Activated CD4-positive, alpha-beta T cell treated with anti-CD3 and anti-CD28 coated beads, Interleukin-2, amount 50 U/mL, for 48 hours (primary cell): ENCODE measurements at places on chromosomes 11 and 22.
A peak's percentile ranks its signal among the peaks of the same experiment; 100 is the strongest.

GRCh38 chr11:84333221-84333620, 1047.1 kb upstream of the CCDC90B start:
- no peak for DNase-seq

- no peak for DNase-seq
Measured at GRCh38 chr11:9470765-9471164, 10.0 kb downstream of the ZNF143 start.

DNA sequence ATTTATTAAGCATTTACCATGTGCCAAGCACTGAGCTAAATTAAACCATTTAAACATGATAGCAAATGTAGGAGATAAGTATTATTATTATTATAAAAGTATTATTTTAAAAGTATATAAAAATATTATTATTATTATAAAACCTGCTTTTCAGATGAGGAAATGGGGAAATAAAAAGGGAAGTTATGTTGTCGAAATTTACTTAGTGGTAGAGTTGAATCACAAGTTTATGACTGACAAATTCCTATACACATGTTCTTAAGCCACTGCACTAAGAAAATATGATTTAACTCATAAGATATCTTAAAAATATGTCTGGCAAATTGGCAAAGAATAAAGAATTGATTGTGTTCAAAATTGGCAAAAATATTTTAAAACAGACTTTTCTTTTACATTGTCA, 53.8 kb downstream of the CASP12 start:
- no peak for DNase-seq

- DNase-seq, result no peak
Measured at GRCh38 chr11:128484172-128484571, 103.2 kb downstream of the ETS1 start.

GRCh38 chr11:92656783-92657182, 312.7 kb upstream of the MTNR1B start:
- no peak for DNase-seq

DNA sequence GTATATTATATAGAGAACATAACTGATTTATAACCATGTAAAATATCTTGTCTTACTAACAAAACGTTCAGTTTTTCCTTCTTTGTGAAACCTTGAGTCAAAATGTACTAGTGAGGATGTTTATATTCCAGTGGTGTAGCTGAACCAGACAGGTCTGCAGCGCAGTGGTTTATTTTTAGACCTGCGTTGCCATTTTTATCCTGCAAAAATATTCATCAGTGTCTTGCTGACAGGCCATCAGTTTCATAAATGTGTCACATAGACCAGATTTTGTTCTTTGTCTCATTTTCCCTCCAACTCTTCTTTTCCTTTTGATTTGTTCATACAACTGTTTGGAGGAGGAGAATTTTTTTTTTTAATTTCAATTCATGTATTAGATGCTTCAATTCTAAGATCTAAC, 43.1 kb downstream of the HSD17B12 start:
- no peak for DNase-seq

DNA sequence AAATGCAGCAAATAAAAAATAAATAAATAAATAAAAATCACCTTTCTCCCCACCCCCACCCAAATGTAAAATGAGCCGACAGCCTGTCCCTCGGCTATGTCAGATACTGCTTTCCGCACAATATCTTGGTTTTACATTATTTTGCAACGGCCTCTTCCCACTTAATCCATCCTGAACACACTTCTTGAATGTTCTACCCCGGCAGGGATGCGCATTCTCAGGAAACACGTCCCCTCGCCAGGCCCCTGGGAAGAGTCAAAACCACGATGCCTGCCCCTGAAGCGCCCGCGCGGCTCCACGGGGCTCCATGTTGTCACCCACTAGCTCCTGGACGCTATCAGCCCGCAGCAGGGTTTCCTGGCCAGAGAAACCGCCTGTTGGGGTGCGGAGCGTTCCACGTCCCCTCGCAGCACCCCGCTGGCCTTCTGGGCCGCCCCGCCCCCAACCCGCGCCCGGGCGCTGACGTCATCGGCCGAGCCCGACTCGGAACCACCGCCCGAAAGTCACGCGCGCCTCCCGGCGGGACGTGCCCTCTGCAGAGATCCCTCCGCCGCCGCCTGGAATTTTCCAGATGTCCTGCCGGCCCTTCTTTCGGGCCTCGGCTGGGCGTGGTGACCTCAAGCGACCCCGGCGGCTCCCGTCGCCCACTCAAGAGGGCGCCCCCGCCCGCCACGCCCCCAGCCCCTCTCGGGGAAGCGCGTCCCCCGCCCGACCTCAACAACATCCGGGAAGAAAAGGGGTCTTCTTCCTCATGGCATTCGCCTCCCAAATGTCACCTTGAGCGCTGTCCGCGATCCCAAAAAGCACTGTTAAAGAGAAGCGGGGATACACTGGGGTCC, 585 bp upstream of the NEAT1 start:
- DNase-seq, result peak; percentile 98

DNA sequence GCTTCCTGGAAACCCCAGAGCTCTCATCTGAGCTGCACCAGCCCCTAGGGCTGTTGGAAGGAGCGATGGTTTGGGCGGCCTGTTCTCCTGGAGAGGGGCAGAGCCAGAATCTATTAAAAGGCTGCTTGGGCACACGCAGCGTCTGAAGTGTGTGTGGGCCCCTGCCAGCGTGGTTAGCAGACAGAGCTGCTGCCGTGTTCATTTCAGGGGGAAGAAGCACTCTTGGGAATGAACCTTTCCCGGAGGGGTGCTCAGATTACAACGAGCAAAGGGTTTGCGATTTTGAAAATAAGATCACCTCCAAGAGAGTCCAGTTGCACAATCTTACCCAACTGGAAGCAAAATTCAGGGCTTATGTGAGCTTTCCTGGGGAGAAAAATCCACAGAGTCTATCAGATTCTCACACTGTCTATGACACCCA, 12.9 kb downstream of the ANO1 start:
- no peak for DNase-seq

DNA sequence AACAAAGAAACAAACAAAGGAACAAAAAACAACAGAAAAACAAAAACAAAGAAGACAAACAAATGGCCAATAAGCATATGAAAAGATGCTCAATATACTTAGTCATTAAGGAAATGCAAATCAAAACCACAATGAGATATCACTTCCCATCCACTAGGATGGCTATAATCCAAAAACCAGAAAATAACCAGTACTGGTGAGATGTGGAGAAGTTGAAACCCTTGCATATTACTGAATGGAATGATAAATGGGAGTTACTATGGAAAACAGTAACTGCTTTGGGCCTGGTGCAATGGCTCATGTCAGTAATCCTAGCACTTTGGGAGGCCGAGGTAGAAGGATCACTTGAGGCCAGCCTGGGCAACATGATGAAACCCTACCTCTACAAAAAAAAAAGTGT, 44.9 kb upstream of the RBFOX2 start:
- no peak for DNase-seq

DNA sequence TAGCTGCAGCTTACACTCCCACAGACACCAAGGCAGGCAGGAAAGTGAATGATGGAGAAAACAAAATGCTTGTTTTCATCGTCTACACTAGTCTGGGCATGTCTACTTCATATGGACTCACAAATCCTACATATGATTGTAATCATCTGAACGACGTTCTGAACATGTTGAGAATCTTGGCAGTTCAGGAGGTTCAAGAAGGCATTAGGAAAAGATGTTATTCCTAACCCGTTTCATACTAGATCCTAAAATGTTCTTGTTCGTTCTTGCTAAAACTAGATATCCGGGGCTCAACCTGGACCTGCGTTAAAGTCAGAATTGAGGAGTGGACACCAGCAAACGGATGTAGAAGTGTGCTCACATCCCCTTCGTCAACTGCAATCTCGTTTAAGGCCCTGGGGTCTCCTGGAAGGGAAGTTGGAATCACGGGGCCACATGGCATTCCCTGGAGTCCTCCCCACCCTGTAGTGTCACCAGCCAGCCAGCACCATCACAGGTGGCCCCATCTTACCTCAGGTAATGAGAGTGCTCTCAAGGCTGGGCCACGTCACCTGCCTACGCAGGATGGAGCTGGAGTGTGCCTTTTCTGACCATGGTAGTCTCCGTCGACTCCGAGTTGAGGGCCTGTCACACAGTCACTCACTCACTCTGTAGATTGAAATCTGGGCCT, 37.3 kb downstream of the C11orf58 start:
- DNase-seq, result no peak

DNA sequence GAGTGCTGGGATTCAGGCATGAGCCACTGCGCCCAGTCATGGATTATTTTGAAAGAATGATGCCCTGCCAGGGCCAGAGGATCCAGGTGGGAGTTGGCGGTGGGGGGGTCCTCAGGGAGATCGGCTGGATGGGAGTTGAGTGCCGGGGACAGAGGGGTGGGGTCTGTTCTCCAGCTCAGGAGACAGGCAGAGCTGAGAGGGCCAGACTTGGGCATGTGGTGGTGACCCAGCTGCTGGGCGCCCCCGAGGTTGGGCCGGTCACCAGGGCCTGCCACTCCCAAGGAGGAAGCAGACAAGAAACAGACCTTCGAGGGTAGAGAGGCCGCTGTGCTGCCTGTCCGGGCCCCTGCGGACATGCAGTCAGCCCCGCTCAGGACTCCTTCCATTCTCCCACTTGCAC, 11.8 kb upstream of the PRODH start:
- DNase-seq, result no peak

DNA sequence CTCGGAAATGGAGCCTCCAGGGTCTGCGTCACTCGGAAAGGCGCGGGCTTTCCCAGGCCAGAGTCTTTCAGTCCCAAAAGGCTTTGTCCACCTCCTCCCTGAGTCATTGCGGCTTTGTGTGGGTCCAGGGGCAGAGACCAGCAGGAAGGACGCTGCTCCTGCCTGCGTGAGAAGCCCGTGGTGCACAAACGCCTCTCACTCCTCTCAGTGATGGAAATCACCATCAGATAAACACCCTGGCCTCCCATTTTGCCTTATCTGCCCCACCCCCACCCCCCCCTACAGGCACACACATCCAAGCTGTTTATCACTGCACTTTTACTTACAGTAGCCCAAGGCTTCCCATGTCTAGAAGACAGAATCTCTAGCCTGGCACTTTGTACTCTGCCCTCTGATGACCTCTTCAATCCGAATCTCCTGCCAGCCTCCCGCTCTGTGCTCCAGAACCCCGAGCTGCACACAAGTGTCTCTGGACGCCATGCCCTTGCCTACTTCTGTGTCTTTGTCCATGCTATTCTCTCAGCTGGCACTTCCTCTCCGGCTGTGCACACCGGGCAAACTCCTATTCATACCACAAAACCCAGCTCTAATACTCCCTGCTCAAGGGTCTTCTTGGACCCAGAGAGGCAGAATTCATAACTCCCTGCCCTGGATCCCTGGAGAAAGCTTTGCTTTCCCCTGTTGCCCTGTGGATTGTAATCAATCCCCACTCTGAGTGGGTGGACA, 954.6 kb downstream of the TBC1D22A start:
- no peak for DNase-seq

DNA sequence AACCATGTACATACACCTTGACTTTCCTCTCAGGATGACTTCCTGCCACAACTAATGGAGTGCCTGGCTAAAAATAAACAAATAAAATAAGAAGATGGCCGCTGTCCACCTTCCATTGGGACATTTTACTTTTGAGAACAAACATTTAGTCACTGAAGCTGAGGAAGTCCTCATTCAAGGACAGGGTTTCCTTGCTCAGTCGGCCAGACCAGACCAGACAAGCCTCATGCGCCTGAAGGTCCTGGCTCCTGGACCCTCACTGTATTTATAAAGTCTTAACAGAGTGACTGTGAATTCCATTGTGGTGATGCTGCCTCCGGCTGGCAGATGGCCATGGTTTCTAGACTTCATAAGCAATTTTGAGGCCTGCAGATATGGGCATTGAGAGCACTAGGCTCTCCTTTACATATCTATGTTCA, 114.5 kb downstream of the MAML2 start:
- no peak for DNase-seq

DNA sequence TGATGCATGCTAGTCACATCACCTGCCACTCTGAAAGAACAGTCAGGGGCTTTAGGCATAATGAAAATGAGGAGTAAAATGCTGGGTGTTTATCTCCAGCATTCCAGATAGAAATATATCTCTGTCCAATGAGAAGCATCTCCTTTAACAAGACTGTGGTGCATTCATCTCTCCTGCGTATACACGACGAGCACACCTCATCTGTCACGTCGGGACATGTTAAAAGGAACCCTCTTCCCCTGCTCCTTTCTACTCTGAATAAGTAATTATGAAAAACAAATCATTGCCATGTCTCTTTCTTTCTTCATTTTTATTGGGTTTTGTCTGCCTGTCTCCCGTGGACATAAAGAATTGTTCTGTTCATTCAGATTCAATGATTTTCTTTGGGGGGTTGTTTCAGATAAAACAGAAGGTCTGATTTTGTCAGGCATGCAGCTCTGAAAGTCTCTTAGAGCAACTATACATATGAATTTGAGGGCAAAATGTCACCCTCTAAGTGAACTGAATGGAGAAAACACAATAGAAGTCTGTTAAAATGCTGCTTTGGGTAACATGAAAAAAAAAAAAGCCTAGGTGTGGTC, 195.0 kb downstream of the MAML2 start:
- DNase-seq, result no peak

DNA sequence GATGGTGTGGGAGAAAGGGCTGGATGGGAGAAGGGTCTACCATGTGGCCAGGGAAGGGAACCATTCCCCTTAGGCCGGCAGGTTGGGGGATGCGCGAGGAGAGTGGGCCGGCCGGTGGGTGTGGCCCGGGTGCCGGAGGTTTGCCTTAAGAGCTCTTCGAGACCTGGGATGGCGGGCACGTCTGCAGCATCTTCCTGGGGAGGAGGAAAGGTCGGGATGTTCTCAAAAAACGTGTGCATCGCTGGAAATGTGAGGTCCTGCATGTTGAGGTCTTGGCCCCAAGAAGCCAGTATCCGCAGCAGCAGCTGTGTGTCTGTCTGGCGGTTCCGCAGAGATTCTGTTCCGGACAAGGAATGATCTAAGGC, 1.4 kb downstream of the NAV2 start:
- no peak for DNase-seq

DNA sequence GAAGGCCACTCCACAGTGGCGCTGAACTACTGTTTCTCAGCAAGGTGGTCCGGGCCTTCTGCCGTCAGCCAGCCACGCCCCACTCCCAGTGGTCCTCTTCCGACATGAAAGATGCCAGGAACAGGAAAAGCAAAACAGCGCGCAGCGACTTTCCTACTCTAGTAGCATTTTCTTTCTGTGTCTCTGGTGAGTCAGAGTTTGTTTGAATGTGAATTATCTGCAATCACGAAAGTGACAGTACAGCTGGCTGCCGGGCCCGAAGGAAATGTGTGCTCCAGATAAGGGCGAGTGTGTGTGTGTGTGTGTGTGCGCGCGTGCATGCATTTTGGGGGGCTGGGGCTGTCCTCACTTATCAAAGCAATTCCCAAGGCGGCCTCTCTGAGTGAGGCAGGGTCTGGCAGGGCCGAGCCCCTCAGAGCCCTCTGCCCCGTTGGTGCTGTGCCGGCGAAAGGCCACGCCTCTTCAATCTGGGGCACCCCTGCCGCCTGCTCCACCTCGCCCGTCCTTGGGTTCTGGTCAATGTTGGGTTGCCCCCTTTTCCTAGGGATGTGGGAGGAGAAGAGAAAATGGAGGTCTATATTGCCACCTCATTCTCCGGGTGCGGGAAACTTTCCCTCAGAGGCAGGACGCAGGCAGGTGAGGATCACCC, 288.5 kb downstream of the KIRREL3 start:
- DNase-seq, result no peak
